ENCODE measurements at places on chromosomes 5 and 9.

DNA sequence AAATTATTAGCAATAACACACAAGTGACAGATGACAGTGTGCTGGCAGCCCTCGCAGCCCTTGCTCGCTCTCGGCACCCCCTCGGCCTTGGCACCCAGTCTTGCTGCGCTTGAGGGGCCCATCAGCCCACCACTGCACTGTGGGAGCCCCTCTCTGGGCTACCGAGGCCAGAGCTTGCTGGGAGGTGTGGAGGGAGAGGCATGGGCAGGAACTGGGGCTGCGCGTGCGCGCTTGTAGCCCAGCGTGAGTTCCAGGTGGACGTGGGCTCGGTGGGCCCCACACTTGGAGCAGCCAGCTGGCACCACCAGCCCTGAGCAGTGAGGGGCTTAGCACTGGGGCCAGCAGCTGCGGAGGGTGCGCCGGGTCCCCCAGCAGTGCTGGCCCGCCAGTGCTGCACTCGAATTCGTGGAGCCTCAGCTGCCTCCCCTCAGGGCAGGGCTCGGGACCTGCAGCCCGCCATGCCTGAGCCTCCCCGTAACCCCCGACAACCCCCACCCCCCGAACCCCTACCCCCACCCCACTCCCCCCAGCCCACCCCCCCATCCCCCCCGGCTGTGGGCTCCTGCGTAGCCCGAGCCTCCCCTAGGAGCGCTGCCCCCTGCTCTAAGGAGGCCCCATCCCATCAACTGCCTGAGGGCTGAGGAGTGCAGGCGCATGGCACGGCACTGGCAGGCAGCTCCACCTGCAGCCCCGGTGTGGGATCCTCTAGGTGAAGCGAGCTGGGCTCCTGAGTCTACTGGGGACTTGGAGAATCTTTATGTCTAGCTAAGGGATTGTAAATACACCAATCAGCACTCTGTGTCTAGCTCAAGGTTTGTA, 240.9 kb downstream of the TRIM36 start:
- DNase-seq: no peak

DNA sequence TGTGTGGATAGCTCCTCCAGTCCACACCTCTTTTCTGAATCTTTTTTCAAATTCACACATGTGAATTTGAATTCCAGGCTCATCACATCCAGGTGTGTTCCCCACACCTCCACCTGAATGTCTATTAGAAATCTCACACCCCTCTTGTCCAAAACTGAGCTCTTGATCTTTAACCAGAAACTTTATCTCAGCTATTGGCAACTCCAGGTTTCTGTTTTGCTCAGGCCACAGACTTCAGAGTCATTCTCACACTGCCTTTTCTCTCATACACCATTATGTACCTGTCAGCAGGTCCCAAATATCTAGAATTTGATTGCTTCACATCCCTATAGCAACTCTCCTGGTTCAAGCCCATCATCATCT, 11.6 kb downstream of the NIPSNAP3B start:
- DNase-seq: no peak

DNA sequence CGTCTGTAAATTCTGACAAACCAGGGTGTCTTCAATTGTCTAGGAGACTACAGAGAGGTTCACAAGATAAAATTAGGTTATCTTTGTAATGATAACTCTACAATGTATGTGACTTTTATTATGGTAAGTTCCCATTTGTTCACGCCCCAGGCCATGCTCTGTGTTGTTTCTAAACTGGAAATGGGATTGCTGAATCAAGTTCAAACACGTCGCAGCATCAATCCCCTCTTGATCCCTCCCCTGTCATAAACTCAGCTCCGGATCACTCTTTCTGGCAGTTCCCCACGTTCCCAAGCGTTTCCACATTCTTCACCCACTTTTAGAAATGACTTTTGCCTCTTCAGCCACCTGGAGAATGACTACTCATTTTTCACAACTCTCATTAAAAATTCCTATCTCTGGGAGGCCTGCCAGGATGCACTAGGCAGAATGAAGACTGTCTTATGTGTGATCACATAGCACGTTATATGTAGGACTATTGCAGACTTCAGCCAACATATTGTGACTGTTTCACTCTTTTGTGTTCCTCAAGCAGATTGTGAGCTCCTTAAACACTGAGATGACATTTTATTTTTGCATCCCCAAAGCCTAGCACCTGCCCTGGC, 1124.2 kb upstream of the WWC1 start:
- DNase-seq: no peak

DNA sequence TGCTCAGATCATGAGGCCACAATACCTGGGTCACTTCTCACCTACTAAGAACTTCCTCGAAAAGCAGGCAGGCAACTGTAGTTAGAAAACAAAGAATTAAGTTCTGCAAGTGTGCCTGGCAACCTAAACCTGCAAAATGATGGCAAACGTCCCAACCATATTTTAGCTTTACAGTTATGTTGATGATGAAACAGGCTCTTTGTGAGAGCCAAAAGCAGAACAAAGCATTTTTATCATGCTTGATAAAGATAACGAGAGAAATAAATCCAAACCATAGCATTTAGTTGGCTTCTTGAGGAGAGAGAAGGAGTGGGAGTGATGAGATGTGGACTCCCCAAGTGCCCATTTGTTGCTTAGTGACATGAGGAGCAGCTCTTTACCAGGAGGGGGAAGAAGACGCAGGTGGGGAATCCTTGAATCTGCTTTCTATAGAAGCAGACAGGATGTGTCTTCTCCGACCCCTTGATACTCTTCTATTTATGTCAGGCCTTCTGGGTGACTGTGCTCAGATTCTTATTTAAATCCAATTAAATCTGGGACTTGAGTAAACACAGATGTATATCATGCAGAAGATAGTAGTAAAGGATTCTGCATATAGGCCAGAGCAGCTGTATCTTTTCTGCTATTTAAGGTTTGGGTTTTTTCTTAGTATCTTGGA, 221.2 kb downstream of the TMEM167A start:
- DNase-seq: no peak

Data from activated CD4-positive, CD25-positive, alpha-beta regulatory T cell treated with anti-CD3 and anti-CD28 coated beads, Interleukin-2, amount 50 U/mL, for 72 hours (primary cell).